Fibroblast of skin of scalp (primary cell): ENCODE measurements at places on chromosomes 2 and 18.

DNA sequence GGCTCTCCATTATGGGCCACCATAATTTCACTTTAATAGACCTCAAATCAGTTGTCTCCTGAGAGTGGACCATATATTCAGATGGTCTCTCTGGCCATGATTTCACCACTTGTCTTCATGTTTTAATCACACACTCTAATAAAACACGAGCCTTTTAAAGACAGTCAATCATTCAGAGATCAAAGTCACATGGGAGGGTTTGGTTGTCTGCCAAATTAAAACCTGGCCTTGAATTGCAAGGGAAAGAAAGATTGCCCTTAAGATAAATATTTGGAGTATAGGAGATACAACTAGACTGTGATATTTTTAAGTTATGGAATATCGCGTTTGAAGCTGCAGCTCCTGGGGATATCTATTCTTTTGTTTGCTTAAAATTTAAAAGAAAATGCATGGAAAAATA is 377.8 kb upstream of the DDX18 start:
- DNase-seq = no peak

- DNase-seq = peak; percentile 94
These were observed 4.6 kb downstream of the MBP start for GRCh38 chr18:77127769-77128671.

GRCh38 chr2:216644842-216645635 is 11.8 kb downstream of the IGFBP2 start:
- no peak for DNase-seq

GRCh38 chr2:36729067-36729466 is 32.6 kb downstream of the VIT start:
- DNase-seq = peak; percentile 27
